BJ (cell line): ENCODE measurements at places on chromosomes 12 and 14.

DNA sequence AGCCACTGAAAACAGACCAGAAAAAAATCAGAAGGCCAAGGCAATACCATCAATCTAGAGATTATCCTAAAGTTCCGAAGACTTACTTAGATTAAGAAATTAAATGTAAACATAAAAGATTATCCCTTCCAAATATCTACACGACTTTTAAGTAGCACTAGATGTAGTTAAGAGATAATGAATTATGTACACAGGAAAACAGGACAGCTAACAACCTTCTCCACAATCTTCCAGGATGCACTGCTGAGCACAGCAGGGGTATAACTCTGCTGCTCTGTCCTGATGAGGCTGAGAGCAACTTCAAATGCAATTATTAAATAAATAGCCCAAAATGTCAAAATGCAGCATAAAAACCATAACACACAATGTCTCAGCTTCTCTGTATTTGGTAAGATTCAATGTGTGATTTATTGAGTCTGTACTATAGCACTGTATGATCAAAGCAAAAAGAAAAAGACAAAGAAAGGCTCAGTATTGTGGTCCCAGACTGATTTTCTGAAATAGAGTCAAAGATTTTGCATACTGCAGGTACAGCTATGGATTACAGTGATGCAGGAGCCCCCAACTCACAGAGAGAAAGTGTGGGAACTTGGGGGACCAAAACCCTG lies 56.9 kb downstream of the TMTC1 start:
- DNase-seq, result no peak

- no peak for DNase-seq
These were observed 113.7 kb downstream of the SLC25A47 start for GRCh38 chr14:100436745-100437406.

DNA sequence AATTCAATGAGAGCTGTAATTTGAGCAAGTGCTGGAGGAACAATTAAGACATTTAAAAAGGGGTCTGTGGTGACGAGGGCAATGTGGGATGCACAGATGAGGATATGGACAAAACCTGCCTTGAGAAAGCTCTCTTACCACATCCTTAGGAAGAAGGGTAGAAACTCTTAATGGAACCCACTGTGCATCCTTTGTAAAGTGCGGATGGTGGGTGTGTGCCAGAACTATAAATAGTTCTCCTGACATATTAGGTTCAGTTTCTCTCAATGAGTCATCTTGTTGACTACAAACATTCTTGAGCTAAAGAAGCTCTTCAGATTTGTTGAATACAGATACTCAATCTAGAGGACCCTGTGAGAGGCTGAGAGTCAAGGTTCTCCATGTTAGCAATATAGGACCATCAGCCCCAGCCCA lies 106.1 kb upstream of the ANO4 start:
- no peak for DNase-seq

DNA sequence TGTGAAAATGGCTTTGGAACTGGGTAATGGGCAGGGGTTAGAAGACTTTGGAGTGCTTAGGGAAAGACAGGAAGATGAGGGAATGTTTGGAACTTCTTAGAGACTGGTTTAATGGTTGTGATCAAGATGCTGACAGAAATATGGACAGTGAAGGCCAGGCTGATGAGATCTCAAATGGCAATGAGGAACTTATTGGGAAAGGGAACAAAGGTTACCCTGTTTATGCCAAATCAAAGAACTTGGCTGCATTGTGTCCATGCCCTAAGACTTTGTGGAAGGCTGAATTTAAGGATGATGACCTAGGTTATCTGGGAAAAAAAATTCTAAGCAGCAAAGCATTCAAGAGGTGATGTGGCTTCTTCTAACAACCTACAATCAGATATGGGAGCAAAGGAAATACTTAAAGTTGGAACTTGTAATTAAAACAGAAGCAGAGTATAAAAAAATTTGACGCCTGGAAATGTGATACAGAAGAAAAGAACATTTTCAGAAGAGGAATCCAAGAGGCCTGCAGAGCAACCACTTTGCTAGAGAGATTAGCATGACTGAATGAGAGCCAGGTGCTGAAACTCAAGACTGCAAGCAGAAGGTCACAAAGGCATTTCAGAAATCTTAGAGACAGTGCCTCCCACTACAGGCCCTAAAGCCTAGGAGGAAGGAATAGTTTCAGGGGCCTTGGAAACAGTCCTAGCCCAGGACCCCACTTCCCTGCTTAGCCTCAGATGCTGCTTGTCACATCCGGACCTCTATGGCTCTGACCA lies 65.6 kb upstream of the FLRT2 start:
- DNase-seq, result no peak

DNA sequence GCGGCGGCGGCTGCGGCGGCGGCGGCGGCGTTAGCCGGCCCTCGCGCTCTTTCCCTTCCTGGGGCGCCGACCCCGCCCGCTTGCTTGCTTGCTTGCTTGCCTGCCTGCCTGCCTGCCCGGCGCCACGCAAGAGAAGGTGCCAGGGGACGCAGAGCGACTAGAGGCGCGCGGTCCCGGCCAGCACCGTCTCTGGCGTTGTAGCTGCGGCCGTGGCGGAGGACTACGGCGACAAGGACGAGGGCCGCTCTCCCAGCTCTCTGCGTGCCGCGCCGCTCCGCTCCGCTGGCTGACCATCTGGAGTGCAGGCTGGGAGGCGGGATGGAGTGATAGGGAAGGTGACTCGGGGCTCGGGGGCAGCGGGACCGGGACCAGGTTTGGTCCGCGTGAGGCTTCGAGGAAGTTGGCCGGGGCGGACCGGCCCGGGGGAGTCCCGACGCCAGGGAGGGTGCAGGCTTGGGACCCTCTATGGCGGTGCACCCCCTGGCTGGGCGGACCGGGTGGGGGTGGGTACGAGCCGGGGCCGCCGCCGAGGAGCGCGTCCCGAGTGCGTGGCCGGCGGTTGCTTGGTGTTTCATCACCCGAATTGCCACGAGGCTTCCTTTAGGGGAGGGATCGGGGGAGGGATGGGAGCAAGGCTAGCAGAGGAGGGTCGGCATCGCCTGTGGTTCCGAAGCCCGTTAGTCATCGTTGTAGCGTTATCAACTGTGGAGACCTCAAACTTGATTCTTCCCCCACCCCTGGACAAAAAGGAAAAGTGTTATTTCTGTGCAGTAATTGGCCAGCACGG lies 471 bp downstream of the XPOT start:
- DNase-seq, result peak; percentile 37

- DNase-seq, result no peak
These were observed 66.3 kb downstream of the MBIP start for GRCh38 chr14:36254020-36254624.

DNA sequence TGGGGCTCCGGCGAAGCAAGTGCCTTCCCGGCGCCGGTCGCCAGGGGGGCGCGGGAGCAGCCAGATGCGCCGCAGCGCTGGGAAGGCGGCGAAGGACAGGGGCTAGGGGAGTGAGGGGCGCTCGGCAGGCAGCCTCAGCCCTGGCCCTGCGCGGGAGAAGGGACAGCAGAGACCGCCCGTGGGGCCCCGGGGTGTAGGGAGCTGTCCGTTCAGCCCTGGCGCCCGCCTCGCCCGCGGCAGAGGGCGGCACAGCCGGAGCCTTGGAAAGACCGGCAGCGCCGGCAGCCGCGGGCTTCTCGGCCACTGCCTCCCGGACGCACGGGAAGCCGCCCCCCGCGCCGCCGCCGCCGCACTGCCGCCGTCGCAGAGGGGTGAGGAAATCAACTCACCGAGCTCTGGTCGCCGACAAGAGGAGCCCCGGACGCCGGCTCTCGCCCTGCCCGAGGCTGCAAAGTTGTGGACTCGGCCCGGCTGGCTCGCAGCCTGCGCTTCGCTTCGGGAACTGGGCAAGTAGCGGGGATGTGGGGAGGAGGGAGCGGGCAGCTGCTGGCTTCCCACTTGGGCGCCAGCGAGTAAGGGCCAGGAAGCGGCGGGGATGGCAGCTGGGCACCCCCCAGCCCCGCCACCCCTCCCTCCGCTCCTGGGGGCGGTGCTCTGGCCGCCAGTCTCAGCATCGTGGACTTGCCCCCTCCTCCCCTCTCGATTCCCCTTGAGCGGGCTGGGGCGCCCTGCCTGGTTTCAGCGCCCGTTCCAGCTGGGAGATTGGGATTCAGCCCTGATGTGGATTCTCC lies at the start of gene ZDHHC22:
ZDHHC22 (minus strand) TSS at position 578 of the 791 bp plus-strand sequence. CDS start 2,053 bp downstream, outside the sequence.
- no peak for DNase-seq

DNA sequence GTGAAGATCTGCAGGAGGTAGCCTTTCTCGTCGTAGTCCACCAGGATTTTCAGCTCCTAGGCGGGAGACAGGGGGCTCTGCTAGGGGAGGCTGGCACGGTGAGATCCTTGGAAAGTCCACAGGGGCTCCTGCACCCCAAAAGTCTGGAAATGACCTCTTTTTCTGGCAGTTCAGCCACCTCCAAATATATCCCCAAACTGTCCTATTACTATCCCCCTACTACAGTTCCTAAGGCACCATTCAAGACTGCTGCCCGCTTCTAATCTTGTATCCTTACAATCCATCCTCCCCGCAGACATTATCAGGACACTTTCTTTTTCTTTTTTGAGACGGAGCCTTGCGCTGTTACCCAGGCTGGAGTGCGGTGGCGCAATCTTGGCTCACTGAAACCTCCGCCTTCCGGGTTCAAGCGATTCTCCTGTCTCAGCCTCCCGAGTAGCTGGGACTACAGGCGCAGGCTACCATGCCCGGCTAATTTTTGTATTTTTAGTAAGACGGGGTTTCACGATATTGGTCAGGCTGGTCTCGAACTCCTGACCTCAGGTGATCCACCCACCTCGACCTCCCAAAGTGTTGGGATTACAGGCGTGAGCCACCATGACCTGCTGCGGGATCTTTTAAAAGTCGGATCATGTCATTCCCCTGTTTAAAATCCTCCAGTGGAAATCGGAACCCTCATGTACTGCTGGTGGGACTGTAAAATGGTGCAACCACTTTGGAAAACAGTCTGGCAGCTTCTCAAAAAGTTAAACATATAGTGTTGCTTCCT lies 18.5 kb downstream of the HPD start:
- no peak for DNase-seq

DNA sequence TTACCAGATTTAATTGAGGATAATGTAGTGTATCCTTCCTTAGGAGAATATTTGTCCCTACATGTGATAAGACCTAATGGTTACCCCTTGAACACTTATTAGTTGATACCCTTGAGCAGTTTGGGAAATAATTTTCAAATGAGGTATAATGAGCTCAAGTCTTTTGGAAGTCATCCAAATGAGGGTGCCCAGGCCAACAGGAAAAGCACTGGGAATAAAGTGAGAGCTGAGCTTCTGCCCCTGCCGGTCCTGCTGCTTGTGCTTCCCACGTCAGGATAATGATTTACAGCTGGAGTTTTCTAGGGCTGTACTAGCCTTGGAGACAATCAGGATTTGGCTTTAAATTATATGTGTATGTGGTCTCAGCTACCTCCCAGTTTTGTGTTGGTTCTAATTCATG lies 178.8 kb upstream of the FRMD6 start:
- no peak for DNase-seq

DNA sequence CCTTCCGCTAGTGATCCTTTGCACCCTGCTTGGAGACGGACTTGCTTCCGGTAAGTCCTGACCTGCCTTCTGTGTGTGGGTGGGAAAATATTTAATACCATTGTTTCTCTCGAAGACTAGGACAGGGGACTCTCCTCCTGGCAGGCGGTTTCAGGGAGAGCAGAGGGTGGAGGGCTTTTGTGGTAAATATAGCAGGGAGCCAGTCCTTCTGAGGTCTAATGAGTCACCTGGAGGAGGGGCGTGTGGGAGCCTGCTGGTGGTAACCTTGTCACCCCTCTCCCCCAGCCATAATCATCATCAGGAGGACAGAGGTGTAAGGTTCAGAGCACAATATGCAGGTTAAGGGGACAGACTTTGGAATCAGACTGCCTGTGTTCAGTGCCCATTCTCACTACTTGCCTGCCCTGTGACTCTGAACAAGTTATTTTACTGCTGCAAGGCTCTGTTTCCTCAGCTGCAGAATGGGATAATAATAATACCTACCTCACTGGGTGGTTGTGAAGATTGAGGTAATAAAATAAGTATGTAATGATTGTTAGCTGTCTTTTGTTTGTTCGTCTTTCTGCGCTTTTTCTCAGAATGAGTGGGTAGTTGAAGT lies 47.4 kb downstream of the SUSD6 start:
- no peak for DNase-seq

- peak; percentile 88 for DNase-seq
These were observed 108.5 kb downstream of the SCARB1 start for GRCh38 chr12:124754949-124755800.

DNA sequence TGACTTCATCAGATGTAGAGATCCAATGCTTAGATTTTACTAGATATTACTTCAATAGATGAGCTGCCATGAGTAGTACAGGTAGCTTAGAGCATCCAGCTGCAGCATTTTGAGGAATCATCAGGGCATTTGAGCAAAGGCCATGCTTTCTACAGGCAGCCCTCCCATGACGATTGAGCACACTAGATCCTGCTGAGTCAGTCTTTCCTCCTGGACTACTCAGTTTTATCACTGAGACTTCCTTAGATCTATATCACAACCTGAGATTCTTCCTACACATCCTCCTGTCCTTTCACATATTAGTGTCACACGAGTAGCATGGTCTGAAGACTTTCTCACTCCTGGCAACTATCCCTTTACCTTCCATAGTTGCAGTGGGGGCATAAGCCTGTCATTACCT lies 1401.8 kb downstream of the FSCB start:
- no peak for DNase-seq

DNA sequence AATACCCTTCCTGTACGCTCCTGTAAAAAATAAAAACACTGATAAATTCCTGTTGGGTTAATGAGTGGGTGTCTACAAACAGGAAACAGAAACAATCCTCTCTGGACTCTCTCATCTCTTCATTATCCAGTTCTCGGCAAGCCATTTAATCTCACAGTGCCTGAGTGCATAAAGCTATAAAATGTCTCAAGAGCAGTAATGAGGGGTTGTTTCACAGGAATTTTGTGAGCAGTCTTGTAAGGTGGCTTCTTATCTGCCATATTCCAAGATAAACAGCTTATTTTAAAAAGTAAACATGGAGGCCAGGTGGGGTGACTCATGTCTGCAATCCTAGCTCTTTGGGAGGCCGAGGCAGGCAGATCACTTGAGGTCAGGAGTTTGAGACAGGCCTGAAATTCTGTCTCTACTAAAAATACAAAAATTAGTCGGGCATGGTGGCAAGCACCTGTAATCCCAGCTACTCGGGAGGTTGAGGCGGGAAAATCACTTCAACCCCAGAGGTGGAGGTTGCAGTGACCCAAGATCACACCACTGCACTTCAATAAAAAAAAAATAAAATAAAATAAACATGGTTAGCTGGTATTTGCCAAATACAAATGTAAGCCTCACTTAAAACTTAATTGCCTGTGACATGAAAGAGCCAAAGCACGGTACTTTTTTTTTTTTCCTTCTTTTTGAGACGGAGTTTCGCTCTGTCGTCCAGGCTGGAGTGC lies 54.0 kb downstream of the CLIP1 start:
- DNase-seq, result peak; percentile 50

DNA sequence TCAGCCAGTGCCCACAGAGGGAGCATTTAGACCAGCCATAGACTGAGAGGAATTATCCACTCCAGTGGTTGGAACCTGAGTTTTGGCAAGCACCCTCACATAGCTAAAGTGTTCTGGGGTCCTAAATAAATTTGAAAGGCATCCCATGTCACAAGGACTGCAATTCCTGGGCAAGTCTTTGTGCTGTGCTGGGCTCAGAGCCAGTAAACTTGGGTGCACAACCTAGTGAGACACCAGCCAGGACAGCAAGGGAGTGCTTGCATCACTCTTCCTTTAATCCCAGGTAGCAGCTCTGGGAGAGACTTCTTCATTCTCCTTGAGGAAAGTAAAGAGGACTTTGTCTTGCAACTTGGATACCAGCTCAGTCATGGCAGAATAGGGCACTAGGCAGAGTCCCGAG lies 142.0 kb upstream of the FSCB start:
- DNase-seq, result no peak
